SJCRH30 (cell line): ENCODE measurements at places on chromosomes 6 and 20. TPM values are rescaled to one million over a fixed set of nuclear protein-coding genes. Genes with fewer than 3 reads are reported as not detected.

DNA sequence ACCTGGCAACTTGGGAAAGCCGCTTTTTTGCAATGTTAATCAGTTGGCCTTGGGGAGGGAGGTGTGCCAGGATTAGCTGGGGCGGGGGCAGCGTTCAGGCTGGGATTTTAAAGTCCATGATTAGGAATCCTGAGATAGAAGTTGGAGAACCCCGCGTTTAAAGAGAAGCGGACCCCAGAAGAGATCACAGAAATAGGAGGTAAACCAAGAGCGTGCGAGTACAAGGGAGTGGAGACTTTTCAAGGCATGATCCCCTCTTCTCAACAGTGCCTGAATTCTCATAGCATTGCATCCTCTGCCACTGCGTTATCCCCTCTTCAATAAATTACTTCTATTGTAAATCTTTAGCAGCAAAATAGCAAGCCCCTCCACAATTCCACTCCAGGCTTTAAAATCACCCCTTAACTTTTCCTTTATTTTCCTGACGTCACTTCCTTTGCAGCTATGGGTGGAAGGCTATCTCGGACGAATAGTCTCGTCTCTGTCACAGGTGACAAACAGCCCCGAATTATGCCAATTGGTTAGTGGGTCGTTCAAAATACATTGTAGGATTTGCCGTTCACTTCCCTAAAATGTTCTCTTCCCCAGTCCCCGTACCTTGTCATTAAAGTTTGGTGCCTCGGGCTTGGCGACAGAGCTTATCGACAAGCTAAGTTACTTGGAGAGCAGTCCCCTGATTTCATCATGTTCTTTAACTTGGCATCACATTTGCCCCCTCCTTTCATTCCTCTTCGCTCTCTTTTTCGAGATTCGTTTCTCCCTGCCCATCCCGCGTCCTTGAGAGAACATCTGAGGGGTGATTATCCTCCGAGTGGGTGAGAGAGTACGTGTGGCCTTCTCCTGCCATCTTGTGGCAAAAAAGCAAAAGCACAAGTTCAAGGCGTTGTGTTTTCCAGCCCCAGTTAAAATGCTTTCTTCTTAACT is 17.1 kb downstream of the OR2B2 start:
- peak; percentile 85 for DNase-seq

- DNase-seq: no peak
These were observed 21.0 kb downstream of the CEP43 start for GRCh38 chr6:167020206-167020605.

DNA sequence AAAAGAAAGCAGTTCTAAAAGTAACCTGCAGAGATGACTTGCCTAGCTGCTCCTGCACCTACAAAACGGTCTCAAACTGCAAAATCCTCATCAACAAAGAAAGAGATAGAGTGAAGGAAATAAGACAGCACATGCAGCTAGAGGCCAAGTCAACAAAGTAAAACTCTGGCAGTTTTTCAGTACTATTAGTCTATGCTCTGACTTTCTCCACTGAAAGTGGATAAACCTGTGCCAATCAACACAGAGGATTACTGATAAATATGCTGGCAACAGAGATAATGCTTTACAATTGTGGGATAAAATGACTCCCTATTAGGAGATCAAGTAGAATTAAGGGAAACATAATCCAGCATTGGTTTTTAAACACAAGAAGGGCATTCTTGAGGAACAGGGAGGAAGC is 13.4 kb downstream of the KIAA0319 start:
- no peak for DNase-seq

DNA sequence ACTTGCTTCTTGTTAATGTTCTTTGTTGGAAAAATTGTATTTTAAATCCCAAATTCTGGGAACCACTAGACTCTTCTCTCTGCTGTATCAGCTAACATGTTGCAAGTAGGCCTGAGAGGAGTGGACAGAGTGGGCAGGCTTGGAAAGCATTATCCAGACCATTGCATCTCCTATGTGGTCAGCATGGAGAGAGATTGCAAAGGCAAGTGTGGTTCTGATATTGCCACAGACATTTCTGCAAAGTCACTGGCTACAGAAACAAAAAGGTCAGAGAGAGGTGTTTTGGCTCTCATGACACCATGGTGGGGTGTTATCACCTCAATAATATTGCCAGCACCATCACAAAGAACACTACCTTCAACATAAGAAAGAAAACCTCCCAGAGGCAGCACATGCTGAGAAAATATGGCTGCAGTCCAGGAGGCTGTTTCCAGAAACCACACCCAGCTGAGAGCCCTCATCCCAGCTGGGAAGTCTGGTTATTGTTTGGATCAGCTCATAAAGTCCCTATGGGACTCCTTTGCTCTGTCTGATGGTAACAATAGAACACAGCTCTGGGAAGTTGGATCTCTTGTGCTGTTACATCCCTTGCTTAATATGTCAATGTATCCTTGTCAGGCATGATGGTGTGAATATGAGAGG is 78.2 kb upstream of the TBX18 start:
- DNase-seq: no peak

- DNase-seq: no peak
These were observed 43.1 kb downstream of the ANKEF1 start for GRCh38 chr20:10077886-10078285.

GRCh38 chr6:52385074-52385473 is 23.1 kb downstream of the PAQR8 start:
- no peak for DNase-seq

- DNase-seq: no peak
These were observed 111.4 kb downstream of the FYN start for GRCh38 chr6:111761783-111762312.

DNA sequence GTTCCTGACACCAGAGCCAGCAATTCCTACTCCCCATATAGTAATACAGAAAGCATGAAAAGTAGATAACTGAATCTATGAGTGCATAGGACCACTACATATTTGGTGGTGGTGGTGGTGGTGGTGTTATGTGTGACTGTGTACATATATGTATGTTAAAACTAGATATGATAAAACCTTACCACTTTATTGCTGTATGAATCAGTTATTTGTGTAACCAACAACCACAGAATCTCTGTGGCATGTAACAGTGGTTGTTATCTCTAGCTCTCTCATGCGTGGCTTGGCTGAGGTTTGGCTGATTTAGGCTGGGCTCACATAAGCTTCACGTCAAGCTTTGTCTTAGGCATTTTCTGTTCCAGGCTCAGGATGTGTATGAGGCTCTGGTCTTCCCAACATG is 55.7 kb downstream of the PLCB1 start:
- no peak for DNase-seq

DNA sequence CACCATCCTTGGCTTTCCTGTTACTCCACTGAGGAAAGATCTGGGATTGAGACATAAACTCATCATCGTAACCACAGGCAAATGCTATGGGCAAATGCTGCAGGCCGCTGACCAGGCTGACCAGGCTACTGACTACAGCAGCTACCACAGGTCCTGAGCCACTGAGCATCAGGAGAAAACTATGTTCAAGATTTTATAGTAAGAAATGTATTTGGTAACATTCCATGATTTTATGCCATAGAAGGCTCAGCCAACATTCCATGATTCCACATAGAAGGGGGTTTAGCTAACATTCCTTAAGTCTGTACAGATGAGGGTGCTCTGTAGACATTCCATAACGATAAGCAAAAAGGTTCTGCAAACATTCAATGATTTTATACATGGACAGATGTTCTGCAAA is 16.1 kb upstream of the B4GALT5 start:
- no peak for DNase-seq

DNA sequence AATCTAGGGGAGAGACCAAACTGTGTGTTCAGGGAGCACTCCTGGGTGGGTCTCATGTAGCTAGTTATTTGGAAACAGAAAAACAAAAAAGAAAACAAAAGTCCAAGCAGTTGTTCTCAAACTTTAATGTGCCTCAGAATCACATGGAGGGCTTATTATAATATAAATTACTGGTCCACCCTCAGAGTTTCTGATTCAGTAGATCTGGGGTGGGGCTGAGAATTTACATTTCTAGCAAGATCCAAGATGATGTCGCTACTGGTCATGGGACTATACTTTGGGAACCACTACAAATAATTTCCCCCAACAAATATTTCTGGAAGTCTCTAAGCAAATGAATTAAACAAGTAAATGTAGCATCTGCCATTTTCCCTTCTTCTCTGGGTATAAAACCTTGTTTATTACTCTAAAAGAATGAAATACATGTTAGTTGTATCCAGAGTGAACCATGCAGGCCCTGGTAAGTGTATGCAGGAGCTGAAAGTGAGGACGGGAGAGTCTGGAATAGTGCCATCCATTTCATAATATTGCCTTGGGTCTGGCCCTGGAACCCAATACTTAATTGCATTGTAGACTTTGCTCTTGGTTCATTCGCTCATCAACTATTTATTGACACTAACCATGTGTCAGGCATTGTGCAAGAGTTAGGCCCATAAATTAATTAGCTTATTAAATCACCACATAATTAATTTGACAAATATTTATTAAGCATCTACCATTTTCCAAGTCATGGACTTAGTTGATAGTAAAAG is 490.8 kb downstream of the EPM2A start:
- no peak for DNase-seq

GRCh38 chr6:46172176-46172575 is 1.4 kb upstream of the ENPP5 start:
- DNase-seq: no peak

GRCh38 chr6:54097753-54098152 is 13.5 kb upstream of the MLIP start:
- DNase-seq: no peak

The PKIB gene
- total RNA-seq: 7.4 and 10.0 TPM in 2 replicates

The FLRT3 gene
- 5.3 and 6.5 TPM in 2 replicates for total RNA-seq

The MAS1 gene
- total RNA-seq: 0.04 TPM in 1 of 2 replicates, not detected in the other

The PRDM13 gene
- not detected in 2 replicates for total RNA-seq

The MLN gene
- total RNA-seq: not detected in 2 replicates
